ENCODE measurements at places on chromosomes 5 and 9. TPM values are rescaled to one million over a fixed set of nuclear protein-coding genes. Genes with fewer than 3 reads are reported as not detected.

Gene TOR4A
- 19.0 TPM for total RNA-seq

Gene TMEM174
- not detected for total RNA-seq

Gene PTPN3
- 0.30 TPM for total RNA-seq

Gene MEIKIN
- total RNA-seq: not detected

Gene FGF10
- total RNA-seq: not detected

Gene IRX4
- not detected for total RNA-seq

Gene CDKN2B-AS1
- 6.5 TPM for total RNA-seq

Gene KIF24
- total RNA-seq: 0.59 TPM

Gene DMRT3
- total RNA-seq: not detected

Gene ERP44
- total RNA-seq: 21.4 TPM

Gene LRRC19
- not detected for total RNA-seq

Gene SLC6A7
- total RNA-seq: not detected

Gene GPX3
- 1.2 TPM for total RNA-seq

Gene CARD6
- total RNA-seq: 4.2 TPM

Gene ZNF367
- total RNA-seq: 0.30 TPM

Measured in smooth muscle cell of the umbilical artery (primary cell).